A549 treated with Hydrocortisone at 1 μM for 4 hours (cell line): ENCODE measurements at places on chromosomes 4 and X. TPM values are rescaled to one million over a fixed set of nuclear protein-coding genes. Genes with fewer than 3 reads are reported as not detected.

Gene ACE2
- total RNA-seq: 0.05 to 0.06 TPM in 2 of 5 replicates, not detected in the others

Gene NAT8L
- 12.2 to 13.6 TPM (median 12.9 TPM) in 5 replicates for total RNA-seq

Gene CXCL8
- total RNA-seq: 5.3 to 10.4 TPM (median 9.5 TPM) in 5 replicates

Gene RAB33A
- 0.13 to 0.31 TPM (median 0.17 TPM) in 5 replicates for total RNA-seq

Gene LARP1B
- 10.7 to 17.2 TPM (median 12.0 TPM) in 5 replicates for total RNA-seq

Gene BGN
- total RNA-seq: not detected in 5 replicates

Gene RIPPLY1
- total RNA-seq: 0.10 to 0.12 TPM in 2 of 5 replicates, not detected in the others

Gene ZFYVE28
- 2.4 to 3.2 TPM (median 2.9 TPM) in 5 replicates for total RNA-seq

Gene STK32B
- total RNA-seq: 14.8 to 18.1 TPM (median 15.5 TPM) in 5 replicates

Gene UGT2B17
- total RNA-seq: not detected in 5 replicates

Gene HEPH
- not detected in 5 replicates for total RNA-seq

Gene ITM2A
- 0.15 TPM in 1 of 5 replicates, not detected in the others for total RNA-seq

Gene IL1RAPL1
- not detected in 5 replicates for total RNA-seq

Gene AWAT2
- not detected in 5 replicates for total RNA-seq

Gene PAGE2B
- total RNA-seq: not detected in 5 replicates

Gene TLR1
- 0.09 to 0.28 TPM (median 0.18 TPM) in 5 replicates for total RNA-seq

Gene ARHGEF9
- total RNA-seq: 4.7 to 5.6 TPM (median 5.2 TPM) in 5 replicates

Gene PAGE5
- total RNA-seq: not detected in 5 replicates

Gene AKAP17A
- 30.4 to 36.7 TPM (median 35.4 TPM) in 5 replicates for total RNA-seq

Gene SLITRK4
- 0.01 TPM in 1 of 5 replicates, not detected in the others for total RNA-seq

Gene UGT2B11
- 0.09 to 0.17 TPM (median 0.10 TPM) in 5 replicates for total RNA-seq

Gene SAGE1
- not detected in 5 replicates for total RNA-seq

Gene ABRAXAS1
- total RNA-seq: 4.7 to 7.4 TPM (median 6.3 TPM) in 5 replicates

Gene P2RY8
- 0.02 to 0.06 TPM (median 0.05 TPM) in 3 of 5 replicates, not detected in the others for total RNA-seq

Gene TLR10
- 0.03 TPM in 2 of 5 replicates, not detected in the others for total RNA-seq

Gene RHOXF1
- not detected in 5 replicates for total RNA-seq

Gene SMAD1
- 7.0 to 12.6 TPM (median 9.4 TPM) in 5 replicates for total RNA-seq

Gene MAGEA2B
- 0.07 to 0.10 TPM in 2 of 5 replicates, not detected in the others for total RNA-seq

Gene MAGED4B
- 11.0 to 14.0 TPM (median 12.8 TPM) in 5 replicates for total RNA-seq

Gene SPATA4
- 0.13 to 0.29 TPM (median 0.22 TPM) in 5 replicates for total RNA-seq

Gene CLDN34
- not detected in 5 replicates for total RNA-seq

Gene PAGE2
- total RNA-seq: not detected in 5 replicates

Gene DAPP1
- not detected in 5 replicates for total RNA-seq

Gene RHOXF2
- total RNA-seq: not detected in 5 replicates

Gene CDX4
- total RNA-seq: not detected in 5 replicates

Gene SPP1
- 136 to 194 TPM (median 162 TPM) in 5 replicates for total RNA-seq

Gene LRCH2
- total RNA-seq: 0.02 to 0.03 TPM (median 0.03 TPM) in 5 replicates

Gene TENM3
- 0.92 to 1.6 TPM (median 1.5 TPM) in 5 replicates for total RNA-seq

Gene CCNB3
- total RNA-seq: 0.50 to 0.95 TPM (median 0.77 TPM) in 5 replicates
